ENCODE measurements at places on chromosomes 1 and 21.
A peak's percentile ranks its signal among the peaks of the same experiment; 100 is the strongest.

DNA sequence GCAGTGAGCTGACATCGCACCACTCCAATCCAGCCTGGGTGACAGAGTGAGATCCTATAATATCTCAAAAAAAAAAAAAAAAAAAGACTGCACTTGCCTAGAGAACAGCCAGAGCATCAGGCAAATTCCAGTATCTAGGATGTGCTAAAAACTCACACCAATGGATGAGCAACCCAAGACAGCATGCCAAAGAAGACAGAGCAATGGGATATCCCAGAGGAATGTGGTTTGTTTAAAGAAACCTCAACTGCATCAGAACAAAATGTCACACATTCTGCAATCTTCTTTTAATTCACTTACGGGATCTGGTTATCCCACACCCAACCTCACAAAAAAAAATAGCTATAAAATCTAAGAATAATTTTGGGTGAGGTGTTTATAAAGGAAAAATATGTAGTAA, 7.3 kb downstream of the KCNH1 start:
- DNase-seq: no peak

DNA sequence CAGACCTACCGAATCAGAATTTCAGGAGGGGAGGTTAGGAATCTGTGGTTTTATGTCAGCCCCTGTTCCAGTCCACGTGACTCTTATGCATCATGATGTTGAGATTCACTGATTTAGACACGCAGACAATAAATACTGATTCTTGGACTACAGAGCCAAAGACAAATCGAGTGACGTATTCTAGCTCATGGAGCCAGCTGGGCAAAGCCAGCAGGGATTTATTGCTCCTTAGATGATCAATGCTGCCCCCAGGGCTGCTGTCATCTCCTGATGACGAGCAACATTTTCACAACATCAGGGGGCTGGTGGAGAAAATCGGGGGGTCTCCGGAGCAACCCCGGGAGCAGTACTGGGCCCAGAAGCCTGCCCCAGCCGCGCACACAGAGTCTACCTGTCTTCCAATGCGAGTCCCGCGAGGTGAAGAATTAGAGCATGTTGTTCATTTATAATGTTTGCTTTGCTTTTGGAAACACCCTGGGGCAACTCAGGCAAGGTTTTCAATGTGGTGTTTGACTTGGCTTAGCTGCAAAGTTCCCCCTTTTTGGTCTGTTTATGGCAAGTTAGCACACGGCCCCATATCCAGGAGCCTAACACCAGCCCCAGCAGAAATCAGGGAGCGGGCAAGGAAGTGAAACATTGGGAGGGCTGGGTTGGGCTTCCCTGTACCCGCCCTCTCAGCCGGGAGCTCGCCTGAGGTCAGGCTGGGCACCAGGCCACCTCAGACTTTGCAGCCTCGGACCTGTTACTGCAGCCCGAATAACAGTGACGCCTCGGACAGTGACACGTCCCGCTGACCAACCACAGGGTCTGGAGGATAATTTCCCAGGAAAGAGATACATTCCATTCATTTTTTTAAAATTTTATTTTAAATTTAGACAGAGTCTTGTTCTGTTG, 19.9 kb upstream of the CLDN14 start:
- no peak for DNase-seq

GRCh38 chr1:31865728-31866449, 50.1 kb upstream of the SPOCD1 start:
- no peak for DNase-seq

- DNase-seq: no peak
These were observed 22.9 kb downstream of the CITED4 start for GRCh38 chr1:40838980-40839942.

- DNase-seq: no peak
These were observed 628.0 kb downstream of the SMYD3 start for GRCh38 chr1:245879091-245879490.

- DNase-seq: peak; percentile 37
These were observed 9.9 kb downstream of the TOR1AIP2 start for GRCh38 chr1:179867493-179868330.

- DNase-seq: no peak
These were observed 1.2 kb downstream of the SH3GLB1 start for GRCh38 chr1:86705665-86705985.

GRCh38 chr21:21002153-21002552, 3.9 kb downstream of the NCAM2 start:
- no peak for DNase-seq

DNA sequence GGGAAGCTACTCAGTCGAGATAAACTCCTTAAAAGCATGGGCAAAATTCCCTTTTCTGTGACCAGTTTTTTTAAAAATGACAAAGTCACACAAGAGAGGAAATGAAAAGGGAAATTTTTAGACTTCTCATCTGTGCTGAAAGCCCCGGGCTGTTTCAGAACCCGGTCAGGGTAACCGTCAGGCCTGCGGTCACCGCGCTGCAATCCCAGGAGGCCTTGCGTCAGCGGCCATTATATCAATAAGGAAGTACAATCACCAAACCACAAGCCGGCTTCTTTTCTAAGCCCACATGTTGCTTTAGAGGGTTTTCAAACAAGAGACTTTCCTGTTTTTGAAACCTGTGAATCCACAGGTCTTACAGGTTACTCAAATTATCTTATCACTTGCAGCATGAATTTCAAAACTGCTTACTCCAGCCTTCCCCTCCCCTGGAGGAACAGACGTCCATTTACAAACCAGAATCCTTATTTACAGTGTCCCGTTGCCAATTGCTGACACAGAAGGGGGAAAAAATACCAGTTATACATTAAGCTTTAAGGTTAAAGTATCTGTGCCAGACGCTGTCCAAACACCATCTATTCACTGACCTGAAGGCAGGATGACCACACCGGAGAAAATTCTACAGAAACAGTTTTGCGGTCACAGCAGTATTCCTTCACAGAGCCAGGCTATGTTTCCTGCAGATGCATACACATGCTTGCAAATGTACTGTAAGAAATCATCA, 165.3 kb downstream of the TOMM20 start:
- no peak for DNase-seq
